ENCODE measurements at places on chromosomes 5 and 9.

- DNase-seq, result no peak
These were observed 35.9 kb upstream of the PCSK1 start for GRCh38 chr5:96468956-96469355.

DNA sequence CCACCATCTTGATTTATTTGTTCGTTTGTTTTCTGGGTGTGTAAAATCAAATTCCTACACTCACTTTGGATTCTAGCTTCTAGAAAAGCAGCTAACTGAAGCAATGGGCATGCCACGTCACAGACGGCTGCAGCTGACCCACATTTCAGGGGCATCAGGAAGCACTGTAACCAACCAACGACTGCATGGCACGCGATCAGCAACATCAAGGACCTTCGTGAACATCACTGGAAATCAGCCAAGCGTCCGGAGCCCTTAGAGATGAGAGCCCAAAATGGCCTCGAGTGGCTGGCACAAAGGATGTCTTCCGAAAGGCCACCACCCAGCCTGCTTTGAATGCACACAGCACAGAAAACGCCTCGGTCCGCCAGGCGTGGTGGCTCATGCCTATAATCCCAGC is 191.1 kb downstream of the OLFM1 start:
- no peak for DNase-seq

GRCh38 chr5:98898743-98899142 is 30.1 kb downstream of the CHD1 start:
- no peak for DNase-seq

GRCh38 chr5:154860765-154861164 is 2.3 kb downstream of the CNOT8 start:
- DNase-seq, result no peak

DNA sequence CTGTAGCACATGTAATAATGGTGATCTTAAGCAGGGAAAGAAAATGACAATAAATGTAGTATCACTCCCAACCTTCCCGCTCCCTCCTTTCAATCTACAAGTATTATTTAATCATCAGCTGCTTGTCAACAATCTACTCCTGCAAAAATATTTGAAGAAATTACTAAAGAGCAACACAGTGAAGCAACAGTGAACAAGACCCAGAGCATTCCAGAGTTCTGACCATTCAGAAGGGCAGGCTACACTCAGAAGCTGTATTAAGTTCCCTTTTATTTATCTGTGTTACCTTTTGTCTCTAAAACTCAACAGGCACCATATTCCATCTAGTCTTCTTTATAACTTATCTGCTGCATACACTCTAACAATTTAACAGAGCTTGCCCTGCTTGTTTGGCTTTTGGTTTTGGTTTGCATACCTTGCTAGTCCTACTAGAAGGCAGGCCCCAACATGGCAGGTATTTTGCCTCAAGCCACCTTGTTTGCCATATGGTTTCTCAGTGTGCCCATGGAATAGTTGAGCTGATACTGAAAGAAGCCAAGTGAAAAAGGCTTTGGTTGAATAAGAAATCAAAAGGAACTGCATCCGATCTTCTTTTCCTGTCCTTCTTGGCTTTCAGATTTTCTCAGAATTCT is 253.9 kb downstream of the CEMIP2 start:
- DNase-seq, result no peak

- no peak for DNase-seq
These were observed 115.3 kb downstream of the PSD2 start for GRCh38 chr5:139910901-139911300.

DNA sequence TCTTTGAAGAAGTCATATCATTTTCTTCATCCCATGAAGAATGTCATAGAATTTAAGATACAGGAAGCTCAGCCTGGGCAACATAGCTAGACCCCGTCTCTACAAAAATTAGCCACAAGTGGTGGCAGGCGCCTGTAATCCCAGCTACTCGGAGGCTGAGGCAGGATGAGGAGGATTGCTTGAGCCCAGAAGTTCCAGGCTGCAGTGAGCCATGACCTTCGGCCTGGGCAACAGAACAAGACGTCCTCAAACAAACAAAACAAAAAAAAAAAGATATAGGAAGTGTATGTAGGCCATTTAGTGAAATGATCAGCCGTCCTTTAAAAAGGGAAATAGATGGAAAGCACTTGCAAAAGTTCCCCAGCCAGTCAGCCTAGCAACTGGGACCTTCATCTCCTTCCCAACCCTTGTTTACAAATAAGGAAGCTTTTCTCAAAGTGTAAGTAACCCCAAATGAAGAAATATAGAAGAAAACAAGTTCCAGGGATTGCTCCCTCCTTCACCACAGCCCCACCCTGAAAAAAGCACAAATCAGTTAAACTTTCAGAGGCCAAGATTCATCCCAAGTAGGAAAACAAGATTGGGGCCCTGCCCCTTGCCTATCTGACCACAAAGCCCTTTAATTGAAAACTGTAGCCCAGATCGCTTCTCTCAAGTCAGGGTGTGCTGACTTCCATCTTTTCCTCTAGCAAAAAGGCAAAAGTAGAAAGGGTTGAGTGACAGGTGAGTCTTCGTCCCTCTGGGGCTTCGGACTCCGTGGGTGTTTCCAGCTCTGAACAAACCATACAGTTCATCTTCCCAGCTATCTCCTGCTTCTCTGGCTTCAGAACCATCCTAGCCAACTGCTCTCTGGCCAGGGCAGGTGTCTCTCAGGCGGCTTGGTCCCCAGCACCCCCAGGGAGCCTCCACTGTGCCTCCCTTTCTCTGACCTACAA is 1.2 kb downstream of the SLC31A2 start:
- DNase-seq, result no peak

DNA sequence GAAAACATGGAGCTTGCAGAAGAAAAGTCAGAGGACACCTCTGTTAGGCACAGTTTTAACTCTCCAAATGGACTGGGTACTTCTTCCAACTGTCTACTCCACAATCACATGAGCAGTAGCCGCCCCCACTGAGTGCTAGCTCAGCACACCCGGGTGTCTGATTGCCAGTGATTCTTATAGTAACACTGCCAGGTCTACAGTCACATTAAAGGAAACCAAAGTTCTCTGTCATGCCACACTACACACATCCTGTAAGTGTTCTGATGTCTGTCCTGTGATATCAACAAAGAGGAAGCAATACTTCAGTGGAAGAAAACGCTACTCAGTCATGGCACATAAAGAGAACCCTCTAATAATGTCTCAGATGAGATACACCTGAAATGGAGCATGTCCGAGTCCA is at the start of gene HAVCR2:
Gene HAVCR2, minus strand, starts transcription at position 69 of the 400 bp plus-strand sequence. Its CDS starts 61 bp downstream, at position 8.
- DNase-seq, result peak; percentile 15

- DNase-seq, result no peak
These were observed 7.7 kb upstream of the ADRA1B start for GRCh38 chr5:159908591-159908940.
